ENCODE measurements at places on chromosomes 11 and 22.

GRCh38 chr11:73946798-73947458, 3.9 kb upstream of the DNAJB13 start:
- no peak for DNase-seq

- DNase-seq = peak; percentile 62
Observed at GRCh38 chr11:5808500-5809121, at the start of gene OR52N2. OR52N2 (plus strand) TSS chr11:5808924; CDS start chr11:5820336, 11,412 bp downstream.

DNA sequence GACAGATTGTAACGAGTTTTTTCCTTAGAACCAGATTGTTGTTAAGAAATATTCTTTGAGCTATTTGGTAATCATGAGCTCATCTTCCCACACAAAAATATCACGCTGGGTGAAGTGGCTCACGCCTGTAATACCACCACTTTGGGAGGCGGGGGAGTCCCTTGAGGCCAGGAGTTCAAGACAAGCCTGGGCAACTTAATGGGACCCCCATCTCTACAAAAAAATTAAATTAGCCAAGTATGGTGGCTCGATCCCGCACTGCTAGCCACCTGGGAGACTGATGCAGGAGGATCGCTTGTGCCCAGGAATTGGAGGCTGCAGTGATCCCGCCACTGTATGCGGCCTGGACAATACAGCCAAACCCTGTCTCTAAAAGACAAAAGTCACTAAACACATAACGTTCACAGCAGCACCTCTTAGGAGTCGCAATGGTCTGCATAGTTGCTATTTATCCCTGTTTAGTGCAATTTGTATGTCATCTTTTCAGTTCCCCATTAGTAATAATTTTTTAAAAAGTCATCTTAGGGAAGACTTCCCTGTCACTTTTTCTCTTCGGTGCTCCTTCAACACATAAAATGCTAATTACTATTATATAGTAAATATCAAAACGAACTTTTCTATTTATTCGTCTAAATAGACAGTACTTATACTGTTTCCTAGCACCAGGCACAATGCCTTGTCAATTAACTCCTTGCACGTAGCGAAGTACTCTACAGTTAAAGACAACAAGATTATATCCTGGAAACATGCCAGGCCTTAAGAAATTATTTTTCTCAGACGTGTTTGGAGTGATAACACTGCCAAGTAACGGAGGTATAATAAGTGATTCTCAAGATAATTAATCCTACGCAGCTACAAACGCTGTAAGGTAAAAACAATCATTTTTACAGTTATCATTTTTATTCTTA, 1.1 kb downstream of the ST13 start:
- DNase-seq = no peak

GRCh38 chr22:39012533-39013511, 1.2 kb upstream of the APOBEC3C start:
- no peak for DNase-seq

- no peak for DNase-seq
Observed at GRCh38 chr11:64069401-64070313, 33.9 kb downstream of the FLRT1 start.

- DNase-seq = no peak
Observed at GRCh38 chr11:72647882-72648281, 26.3 kb downstream of the PDE2A start.

DNA sequence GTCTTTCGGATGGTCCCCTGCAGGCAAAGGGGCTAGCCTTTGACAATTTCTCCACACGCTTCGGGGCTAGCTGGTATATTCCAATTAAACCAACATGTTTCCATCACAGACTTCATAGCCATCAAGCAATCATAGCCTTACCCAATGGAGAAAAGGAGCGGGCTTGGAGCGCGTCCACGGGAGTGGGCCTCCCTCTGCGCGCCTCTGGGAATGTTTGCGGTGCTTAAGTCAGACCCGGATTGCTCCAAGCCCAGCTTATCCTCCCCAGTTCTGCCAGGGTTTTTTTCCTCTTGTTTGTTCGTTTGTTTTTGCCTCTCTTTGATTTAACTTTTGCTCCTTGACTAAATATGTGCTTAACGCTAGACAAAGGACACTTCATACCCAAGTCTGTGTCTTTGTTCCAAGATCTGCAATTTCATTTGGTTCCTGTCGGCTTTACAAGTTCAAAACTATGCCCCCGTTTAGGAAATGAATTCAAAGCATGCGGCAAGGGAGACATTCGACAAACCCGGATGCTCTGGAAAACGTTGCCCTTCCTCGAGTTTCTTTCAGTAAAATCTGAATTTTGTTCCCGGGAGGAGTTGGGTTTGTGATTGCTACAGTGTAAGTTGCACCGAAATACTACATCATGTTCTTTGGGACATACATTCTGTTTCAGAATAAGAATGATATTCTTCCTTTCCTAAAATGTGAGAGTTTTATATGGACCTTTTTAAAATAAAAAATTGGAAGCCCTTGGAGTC, 1.0 kb upstream of the GLB1L2 start:
- DNase-seq = no peak

- DNase-seq = no peak
Observed at GRCh38 chr11:111796696-111797095, 30.5 kb upstream of the PPP2R1B start.

DNA sequence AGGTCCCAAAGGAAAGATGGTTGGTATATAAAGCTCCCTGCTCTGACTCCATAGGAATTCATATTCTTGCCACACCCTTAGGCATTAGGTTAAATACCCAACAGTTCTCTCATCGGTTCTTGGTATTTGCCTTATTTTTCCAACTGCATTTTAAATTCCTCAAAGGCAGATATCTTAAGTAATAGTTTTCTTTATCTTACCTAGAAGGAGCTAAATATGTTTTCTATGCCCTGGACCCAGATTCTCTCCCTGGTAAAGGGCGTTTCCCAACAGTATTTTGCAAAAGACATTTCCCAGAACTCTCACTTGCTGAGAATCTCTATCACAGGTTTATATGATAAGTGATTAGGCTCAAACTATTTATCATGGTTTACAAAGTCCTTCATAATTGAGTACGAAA, 158.6 kb upstream of the BDNF start:
- no peak for DNase-seq

DNA sequence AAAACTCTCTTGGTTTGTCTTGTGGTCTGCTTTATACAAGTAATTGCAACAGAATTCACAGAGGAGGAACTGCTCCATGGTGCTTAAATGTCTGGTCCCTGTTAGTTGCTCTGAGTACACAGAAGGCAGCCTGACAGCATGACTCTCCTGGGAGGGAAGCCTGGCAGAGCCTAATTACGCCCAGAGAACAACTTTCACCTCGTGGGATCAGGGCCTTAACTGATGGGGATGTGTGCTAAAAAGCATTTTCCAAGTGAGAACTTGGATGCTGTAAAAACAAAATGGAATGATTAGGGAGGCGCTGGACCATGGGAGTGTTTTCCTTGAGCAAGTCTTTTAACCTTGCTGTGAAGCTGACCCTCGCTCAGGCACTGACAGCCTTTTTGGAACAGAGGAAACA, 154.0 kb upstream of the TENM4 start:
- no peak for DNase-seq

DNA sequence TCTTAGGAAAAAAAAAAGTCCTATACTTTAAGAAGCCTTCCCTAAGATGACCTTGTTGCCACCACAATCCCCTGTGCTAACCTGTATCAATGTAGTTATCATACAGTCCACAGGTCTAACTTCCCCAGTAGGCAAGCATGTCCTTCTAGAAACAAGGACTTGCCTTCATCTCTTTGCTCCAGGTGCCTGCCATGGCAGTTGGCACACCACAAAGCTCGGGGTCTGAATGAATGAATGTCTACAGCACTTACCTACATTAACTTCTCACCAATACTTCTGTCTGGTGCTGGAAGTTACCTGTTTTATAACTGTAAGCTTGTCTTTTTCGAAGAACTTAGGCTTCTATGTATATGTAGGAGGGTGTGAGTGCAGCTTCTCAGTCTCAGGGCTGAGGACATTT, 23.4 kb downstream of the CLPB start:
- no peak for DNase-seq

GRCh38 chr22:17281440-17281841, 62.2 kb upstream of the ADA2 start:
- DNase-seq = no peak

DNA sequence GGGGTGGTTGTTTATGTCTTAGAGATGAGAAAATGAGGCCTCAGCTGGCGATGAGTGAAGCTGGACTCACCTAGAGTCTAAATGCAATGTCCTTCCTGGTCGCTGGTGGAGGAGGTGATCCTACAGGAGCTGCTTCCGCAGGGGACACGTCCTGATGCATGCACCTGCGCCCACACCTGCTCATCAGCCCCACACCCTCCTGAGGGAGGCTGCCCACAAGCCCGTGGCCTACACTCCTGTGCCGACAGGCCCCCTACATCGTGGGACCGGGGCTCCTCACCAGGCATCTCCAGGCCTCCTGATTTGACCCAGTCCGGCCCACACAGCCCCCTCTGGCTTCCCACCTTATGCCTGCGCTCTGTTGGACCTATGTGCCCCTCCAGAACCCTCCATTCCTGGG, 857.2 kb downstream of the TBC1D22A start:
- DNase-seq = no peak

GRCh38 chr22:26354707-26355106, 74.4 kb upstream of the ASPHD2 start:
- no peak for DNase-seq

GRCh38 chr11:115279813-115280761, 224.1 kb downstream of the CADM1 start:
- DNase-seq = no peak

GRCh38 chr22:44495629-44496028, 2.4 kb downstream of the RTL6 start:
- DNase-seq = no peak

DNA sequence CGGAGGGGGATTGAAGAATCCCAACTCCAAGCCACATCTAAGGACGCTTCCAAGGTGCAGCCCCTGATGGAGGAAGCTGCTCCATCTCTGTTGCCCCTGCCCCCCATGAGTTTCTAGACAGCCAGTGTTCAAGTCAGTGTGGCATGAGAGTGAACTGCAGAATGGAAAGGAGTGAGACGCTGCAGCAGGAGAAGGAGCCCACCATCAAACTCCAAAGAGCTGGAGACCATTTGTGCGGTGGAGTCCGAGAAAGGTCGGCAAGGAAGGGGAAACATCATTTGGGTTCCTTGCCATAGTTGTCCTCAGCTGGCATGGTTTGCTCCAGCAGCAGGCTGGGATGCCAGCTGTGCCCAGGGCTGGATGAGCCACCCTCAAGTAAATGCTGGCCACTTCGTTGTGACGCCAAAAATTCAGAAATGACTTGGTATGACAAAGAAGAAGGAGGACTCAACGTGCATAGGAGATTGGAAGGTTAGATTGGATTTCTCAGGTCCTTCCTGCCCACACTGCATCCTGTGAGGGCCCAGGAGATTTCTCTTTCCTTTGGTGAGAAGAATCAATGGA, 16.4 kb downstream of the APOL2 start:
- no peak for DNase-seq

- no peak for DNase-seq
Observed at GRCh38 chr22:17732251-17732854, 41.9 kb downstream of the BID start.

DNA sequence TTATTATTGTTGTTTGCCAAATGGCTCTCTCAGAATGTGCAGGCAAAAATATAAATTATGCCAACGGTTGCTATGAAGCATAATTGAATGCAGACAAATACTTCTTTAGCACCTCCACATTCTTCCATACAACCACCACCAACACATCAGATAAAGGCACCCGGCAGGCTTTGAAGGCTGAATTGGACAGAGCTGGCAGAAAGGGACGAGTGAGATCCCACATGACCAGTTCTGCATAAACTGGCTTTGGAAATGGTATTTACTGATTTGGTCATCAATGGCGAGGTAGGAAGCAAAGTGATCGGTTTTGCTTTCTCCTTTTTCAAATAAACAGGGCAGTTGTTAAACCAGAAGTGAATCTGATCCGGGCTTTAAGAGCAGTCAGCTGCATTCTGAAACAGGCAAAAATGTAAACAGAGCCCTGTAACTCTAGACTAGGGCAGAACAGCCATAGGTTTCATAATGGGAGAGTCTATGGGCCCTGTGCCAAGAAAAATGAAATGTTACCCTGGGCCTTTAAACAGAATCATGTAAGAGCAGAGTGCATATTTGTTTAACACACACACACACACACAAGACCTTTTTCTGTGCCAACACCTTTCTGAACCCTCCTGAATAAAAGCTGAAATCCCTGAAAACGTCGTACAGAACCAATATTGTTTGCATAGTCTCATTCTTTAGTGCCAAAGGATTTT, 97.7 kb downstream of the MPPED2 start:
- peak; percentile 73 for DNase-seq

GRCh38 chr22:49393526-49393925, 434.1 kb downstream of the BRD1 start:
- no peak for DNase-seq

DNA sequence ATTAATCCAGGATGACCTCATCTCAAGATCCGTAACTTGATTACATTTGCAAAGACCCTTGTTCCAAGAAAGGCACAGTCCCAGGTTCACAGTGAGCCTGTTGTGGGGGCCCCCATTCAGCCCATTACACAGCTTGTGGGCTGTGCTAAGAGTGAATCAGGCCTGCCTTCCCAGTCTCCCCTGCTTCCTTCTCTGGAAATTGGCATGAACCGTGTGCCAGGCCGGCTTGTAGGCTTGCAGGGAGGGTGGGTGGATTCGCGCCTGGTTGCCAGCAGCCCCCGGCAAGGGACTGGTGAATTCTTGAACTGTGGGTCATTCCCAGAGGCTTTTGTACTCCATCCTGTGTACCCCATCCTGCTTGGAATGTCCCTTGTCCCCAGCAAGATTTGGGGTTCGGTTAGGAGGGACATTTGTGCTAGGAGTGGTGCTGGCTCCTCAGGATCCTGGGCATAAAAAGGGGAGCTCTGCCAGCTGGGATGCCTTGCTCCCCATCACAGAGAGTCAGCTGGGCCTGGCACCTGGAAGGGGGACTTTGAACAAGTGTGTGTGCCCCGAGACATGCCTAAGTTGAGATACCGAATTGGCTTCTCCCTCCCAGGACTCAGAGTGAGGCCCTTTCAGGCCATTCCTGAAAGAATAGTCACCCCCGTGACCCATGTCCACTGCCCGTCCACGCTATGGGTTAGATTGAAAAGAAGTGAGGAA, 818.2 kb downstream of the BRD1 start:
- DNase-seq = no peak

DNA sequence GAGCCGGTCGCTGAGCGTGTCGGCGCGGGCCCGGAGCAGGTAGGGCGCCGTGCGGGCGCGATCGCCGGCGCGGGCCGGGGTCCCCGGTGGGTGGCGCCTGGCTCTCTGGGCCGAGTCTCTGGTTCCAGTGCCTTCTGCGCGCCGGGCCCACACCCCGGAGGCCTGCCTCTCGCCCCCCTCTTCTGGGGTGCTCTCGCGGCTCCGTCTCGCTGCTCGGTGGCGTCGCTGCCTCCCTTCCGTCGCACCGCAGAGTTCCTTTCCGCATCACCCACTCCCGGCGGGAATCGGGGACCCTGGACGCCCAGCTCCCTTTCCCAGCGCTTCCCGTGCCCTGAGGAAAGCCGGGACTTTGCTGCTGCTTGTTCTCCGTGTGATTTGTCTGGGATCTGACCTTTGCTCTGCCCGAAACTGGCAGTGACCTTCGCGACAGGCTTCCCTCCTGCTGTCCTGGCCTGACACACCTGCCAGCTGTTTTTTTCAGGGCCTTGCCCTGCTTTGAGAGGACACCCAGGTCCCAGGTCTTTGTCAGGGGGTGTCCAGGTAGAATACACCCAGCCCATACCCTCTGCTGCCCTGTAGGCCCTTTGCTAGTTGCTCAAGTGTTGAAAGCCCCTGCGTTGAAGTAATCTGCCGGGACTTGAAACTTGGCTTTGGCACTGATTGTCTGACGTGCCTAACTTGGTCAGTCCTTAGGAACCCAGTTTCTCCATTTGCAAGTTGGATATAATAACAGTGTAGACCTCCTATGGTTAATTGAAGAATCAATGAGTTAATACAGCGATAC, 711 bp downstream of the FDX1 start:
- no peak for DNase-seq

Measured in right renal pelvis (tissue), 4 donors.